Stimulated activated CD4-positive, alpha-beta T cell treated with anti-CD3 and anti-CD28 coated beads, Interleukin-15, amount 100 ng/mL, for 1 hour (primary cell): ENCODE measurements at places on chromosomes 16 and 17.
A peak's percentile ranks its signal among the peaks of the same experiment; 100 is the strongest.

- DNase-seq, result no peak
Measured at GRCh38 chr16:70402916-70403659, 35.8 kb downstream of the ST3GAL2 start.

DNA sequence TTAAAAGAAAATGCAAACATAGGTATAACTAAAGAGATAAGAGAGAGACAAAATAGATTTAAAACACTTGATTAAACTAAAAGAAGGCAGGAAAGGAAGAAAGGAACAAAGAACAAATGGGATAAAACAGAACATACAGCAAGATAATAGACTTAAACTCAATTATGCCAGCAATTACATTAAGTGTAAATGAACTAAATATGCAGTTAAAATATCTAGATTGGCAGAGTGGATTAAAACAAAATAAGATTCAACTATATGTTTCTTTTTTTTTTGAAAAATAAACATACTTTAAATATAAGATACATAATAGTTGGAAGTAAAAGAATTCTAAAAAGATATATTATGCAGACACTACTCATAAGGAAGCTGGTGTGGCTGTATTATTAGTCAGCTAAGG lies 9.7 kb upstream of the CFAP20 start:
- DNase-seq, result no peak

- no peak for DNase-seq
Measured at GRCh38 chr17:78437508-78438169, 59.2 kb downstream of the PGS1 start.

GRCh38 chr17:3994221-3994576 lies 30.0 kb upstream of the ATP2A3 start:
- no peak for DNase-seq

DNA sequence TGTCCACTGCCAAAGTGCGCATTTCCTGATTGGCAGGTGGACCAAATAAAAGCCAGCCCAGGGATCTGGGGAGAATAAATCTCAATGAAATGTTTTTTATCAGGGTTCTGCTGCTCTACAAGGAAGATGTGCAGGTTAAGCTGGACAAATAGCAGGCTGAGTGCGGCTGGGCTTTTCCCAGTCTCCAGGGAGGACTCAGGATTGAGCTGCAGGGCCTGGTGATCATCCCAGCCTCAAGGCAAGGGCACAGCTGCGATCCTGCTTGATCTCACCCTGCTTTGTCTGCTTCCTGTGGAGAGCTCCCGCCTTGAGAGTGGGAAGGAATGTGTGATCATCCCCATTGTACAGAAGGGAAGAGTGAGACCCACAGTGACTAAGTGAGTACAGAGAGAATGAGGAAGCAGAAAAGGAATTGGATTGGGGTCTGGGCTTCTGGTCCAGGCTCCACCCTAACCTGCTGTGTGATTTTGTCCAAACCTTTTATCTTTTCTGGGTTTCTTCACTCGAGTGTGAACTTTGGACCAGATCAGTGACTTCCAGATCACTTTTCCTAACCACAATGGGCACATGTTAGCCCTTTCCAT lies 75.3 kb upstream of the CRHR1 start:
- DNase-seq, result no peak

GRCh38 chr16:66406534-66407221 lies 20.4 kb upstream of the BEAN1 start:
- peak; percentile 80 for DNase-seq

GRCh38 chr16:24845726-24846547 lies at the start of gene SLC5A11:
Gene SLC5A11, plus strand, starts transcription at chr16:24845963. Its CDS starts 12,681 bp downstream, at chr16:24858644.
- DNase-seq, result no peak

DNA sequence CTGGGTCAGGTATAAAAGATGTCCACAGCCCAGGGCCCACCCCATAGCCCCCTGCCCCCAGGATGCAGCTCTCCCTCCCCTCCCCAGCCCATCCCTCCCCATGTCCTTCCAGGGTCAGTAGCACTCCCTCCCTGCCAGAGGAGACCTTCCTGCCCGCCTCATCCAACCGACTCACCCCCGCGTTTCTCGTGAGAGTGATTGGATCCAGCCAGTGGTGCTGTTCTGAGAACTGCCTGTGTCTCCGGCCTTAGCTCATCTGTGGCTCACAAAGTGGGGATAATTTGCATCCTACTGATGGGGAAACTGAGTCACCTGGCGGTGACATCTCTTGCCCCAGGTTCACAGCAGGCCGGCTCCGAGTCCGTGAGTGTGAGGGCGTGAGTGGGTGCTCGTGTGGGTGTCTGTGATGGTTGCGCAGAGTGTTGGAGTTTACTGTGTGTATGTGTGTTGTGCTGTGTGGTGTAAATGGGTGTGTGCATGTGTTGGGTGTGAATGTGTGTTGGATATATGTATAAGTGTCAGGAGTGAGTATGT lies 90.7 kb upstream of the GSE1 start:
- DNase-seq, result no peak

- DNase-seq, result no peak
Measured at GRCh38 chr17:9240659-9241370, 219.5 kb downstream of the NTN1 start.

- DNase-seq, result no peak
Measured at GRCh38 chr17:79205688-79206205, 131.1 kb downstream of the ENGASE start.

- no peak for DNase-seq
Measured at GRCh38 chr16:28191364-28191960, 20.3 kb downstream of the XPO6 start.
